ENCODE measurements at places on chromosomes 3 and 15.

- no peak for DNase-seq
Observed at GRCh38 chr3:86046436-86047136, 944.4 kb downstream of the VGLL3 start.

DNA sequence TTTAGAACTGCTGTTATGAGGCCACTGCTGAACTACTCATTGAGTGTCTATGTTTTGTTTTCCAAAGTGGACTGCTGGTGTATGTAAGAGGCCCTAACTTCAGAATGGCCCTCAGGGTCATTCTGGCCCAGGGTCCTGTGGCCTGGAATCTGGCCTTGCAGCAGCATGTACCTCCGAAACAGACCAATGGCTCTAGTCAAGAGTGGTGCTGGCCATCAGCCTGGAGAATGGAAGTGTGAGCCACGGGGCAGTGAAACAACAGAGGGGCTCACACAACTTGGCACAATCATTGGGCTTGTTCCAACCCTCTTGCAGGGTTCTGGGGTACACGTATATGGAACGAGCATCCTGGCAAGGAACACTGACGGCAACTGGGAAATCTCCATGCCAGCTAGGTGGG is 40.5 kb downstream of the SCN5A start:
- no peak for DNase-seq

DNA sequence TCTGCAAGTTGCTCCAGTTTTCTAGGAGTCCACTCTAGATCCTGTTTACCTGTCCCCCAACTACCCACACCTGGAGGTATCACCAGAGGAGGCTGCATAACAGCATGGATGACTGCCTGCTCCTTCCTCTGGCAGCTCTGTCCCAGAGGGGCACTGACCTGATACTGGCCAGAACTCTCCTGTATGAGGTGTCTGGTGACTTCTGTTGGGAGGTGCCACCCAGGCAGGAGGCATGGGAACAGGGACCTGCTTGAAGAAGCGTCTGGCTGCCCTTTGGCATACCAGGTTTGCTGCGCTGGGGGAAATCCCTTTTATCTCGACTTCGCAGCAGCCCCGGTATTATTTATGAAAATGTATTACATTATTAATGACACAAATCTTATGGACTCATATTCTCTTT is 1163.6 kb downstream of the NSUN3 start:
- DNase-seq, result no peak

- no peak for DNase-seq
Observed at GRCh38 chr3:52043750-52044149, 12.6 kb downstream of the DUSP7 start.

DNA sequence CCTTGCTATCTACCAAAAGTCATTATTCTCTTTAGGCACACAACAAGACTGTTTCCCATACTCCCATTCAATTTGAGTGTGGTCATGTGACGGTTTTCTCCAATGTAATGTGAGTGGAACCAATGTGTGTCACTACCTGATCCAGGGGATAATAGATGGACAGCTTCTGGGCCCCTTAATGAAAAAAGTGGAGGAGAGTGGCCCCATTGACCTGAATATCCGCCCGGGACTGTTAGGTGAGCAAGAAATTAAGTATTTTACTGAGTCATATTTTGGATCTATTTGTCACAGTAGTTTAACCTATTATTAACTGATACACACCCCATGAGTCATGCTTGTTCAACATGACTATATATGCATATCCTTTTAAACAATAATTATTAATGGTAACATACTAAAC is 15.1 kb upstream of the ARID3B start:
- DNase-seq, result no peak

- DNase-seq, result no peak
Observed at GRCh38 chr3:30228302-30228631, 378.1 kb upstream of the TGFBR2 start.
